ENCODE measurements at places on chromosomes 13 and 19.

DNA sequence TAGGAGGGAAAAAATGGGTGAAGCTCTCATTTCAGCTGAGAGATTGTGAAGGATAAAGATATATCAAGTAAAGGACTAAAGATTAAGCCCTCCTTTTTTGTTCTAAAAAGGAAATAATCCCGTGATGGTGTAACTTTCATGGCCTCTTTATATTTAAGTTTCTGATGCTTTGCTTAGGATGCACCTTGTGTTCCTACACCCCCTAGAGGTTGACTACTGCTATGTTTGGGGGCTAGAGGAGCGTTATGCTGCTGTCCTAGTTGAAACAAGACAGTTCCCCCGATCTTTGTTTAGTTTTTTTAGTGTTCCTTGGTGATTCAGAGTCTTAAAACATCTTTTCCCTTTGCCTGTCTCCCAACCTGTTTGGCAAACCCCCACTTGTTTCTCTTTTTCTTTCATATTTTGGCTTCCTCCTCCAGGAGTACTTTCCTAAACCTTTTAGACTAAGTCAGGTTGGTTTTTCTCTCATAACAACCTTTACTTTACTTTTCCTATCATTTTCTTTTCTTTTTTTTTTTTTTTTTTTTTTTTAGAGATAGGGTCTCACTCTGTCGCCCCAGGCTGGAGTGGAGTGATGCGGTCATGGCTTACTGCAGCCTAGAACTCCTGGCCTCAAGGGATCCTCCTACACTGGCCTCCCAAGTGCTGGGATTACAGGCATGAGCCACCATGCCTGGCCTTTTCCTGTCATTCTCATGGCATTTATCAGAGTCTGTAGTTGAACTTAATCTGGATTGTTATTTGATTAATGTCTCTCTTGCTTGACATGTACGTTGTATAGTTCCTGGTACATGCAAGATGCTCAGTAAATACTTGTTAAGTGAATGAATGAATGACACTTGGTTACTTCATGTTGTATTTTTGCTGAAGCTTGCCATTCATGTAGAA, 2.8 kb downstream of the UBA2 start:
- DNase-seq, result no peak

- DNase-seq, result no peak
Measured at GRCh38 chr19:6359568-6360341, 1.6 kb upstream of the CLPP start.

GRCh38 chr19:38204728-38205127, 19.3 kb downstream of the DPF1 start:
- DNase-seq, result no peak

DNA sequence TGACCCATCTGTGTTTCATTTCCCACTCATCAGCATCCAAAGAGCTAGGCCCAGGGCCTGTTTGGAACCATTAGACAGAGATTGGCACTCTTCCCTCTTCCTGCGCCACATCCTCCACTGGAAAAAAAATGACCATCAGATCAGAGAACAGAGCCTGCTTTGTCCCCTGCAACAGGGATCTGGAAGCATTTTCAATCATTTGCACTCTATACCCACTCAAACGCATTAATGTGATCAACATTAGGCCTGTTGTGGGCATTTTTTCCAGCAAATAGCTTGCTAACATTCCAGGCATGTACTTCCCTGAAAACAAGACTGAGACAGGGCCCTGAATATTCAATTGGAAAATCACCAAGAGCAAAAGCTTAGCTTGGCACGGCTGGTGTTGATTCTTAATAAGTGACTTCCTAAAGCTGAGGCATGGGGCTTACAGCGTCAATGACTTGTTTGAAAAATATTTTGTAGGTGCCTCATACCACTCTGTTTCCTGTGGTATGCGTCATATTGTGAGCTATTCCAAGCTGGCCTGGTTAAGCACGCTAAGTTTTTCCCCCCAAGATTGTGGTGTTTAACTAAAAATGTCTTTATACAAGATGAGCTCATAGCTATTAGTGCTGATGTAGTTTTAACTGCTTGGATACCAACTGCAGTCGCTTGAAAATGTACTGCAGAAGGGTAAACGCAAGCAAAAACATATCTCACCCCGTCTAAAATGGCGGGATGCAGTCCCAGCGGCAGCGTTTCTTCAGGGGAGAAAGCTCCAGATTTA, 404.4 kb downstream of the SPRY2 start:
- DNase-seq, result no peak

DNA sequence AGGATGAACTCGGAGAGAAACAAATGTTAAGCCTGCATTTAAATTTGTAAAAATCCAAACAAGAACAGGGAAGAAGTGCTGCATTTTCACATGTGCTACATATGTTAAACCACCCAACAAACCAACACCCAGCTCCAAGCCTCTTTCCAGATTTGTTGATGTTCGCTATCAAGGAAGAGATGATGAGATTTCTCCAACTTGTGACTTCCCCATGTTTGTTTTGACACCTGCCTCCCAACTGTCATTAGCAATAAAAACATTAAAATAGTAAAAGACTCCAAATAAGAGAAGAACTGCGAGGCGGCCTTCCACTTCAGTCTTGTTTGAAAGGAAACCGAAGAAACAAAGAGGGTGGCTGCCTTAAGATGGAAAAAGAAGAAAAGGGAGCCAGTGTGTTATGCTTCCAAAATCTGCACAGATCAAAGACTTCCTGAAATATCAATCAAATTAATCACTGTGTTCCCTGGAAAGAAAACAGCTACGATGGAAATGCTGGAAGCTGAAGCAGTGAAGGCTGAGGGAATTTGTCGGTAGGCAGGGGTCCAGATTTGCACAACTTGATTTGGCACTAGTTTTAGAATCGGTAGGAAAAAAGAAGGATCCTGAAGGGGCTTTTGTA, 14.0 kb upstream of the GGACT start:
- DNase-seq, result no peak

DNA sequence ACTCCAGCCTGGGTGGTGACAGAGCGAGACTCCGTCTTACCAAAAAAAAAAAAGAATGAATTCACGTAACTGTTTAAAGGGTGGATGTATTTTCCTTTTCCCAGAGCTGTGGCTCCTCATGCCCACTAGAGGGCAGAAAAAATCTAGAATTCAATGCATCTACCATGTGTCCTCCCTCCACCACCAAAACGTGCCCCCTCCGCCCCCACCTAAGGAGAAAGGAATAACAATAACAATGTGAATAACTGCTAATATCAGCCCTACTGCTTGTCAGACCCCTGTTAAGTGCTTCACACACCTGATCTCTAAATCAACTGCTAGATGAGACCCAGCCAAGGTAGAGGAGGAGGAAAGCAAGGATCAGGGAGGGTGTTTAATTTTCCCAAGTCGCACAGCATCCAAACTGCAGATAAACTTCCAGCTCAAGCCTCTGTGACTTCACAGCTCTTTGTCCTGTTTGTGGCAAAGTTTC, 20.2 kb upstream of the PNMA8B start:
- DNase-seq, result no peak

DNA sequence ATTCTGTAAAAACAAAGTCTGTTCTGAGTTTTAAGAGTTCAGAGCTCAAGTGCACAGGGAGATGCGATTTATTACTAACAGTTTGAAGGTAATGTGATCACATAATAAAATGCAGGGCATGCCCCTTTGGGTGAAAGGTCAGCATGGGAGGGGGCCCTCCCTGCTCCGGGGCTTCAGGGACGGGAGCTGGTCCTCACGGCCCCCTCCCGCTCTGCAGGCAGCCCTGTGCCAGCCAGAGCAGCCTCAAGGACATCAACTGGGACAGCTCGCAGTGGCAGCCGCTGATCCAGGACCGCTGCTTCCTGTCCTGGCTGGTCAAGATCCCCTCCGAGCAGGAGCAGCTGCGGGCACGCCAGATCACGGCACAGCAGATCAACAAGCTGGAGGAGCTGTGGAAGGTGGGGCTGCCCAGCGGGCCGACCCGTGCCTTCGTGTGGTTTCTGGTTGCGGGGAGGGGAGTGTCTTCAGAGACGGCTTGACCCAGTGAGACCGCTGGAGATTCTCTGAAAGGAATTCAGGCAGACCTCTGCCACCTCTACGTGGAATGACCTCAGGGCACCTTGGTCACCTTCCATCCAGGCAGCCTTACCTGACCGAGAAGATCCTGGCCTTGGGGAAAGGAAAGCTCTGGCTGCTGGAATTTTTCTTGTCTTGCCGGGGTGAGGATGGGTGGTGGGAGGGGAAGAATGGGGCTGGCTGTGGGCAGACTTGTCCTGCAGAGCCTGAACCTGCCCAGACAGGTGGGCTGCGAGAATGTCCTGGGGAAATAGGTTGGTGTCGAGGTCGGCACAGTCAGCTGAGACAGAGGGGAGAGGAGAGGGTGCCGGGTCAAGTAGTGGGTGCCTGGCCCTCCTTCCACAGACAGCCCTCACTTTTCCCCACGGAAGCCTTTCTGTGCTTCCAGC, 19.0 kb downstream of the UPF1 start:
- no peak for DNase-seq

- DNase-seq, result no peak
Measured at GRCh38 chr13:80340651-80341100, 250 bp downstream of the SPRY2 start.

DNA sequence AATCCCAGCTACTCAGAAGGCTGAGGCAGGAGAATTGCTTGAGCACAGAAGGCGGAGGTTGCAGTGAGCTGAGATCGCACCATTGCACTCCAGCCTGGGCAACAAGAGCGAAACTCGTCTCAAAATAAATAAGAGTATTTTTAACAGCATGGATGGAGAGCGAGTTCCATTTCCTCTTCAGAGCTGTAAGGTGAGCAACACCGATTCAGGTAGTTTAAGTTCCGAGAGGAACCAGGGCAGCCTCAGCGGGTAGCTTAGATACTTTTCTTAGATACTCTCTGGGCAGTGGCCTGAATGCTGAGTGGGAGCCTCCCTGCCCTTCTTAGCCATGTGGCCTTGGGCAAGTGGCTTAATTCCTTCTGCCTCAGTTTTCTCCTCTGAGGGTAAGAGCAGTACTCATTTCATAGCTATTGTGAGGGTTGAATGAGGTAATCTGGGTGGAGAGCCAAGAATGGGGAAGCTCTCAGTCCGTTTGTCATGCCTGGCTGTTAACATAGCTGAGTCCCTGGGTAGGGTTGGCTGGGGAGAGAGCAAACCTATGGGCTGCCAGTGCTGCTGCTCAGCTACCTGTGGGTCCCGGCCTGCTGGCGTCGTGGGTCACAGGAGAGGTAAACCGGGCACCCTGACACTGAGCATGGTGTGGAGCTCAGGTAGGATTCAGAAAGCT, 4.1 kb downstream of the ATP11A start:
- DNase-seq, result no peak

DNA sequence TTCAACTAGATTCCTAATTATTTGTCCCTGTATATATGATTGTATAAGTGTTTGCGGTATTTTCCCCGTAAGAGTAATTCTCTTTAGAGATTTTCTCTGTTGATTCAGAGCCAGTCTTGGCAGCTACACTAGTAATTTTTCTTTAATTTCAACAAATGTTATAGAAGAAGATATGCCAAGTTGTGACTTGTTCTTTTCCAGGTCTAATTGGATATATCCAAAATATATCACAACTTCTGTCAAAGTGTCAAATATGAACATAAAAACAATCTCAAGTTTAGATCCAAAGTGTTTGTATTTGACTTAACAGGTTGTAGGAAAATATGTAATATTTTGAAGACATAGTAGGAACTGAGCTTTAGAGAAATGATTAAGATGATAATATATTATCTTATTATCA, 733.9 kb upstream of the SLITRK5 start:
- no peak for DNase-seq

DNA sequence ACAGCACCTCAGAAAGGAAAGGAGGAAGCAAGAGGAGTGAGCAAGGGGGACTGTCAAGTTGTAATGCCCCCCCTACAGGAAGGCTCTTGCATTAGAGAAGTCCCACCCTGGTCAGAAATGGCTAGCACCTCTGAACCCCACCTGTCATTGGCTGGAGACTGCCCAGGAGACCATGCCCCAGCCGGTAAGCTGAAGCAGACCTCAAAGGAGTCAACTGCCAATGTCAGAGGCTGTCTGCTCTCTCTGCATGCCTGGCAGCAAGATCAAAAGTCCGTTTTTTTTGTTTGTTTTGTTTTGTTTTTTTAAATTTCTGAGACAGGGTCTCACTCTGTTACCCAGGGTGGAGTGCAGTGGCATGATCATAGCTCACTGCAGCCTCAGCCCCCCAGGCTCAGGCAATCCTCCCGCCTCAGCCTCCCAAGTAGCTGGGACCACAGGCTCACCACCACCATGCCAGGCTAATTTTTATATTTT, 8.1 kb upstream of the BCL3 start:
- DNase-seq, result no peak

GRCh38 chr19:28067882-28068281, 1145.1 kb downstream of the UQCRFS1 start:
- DNase-seq, result no peak

DNA sequence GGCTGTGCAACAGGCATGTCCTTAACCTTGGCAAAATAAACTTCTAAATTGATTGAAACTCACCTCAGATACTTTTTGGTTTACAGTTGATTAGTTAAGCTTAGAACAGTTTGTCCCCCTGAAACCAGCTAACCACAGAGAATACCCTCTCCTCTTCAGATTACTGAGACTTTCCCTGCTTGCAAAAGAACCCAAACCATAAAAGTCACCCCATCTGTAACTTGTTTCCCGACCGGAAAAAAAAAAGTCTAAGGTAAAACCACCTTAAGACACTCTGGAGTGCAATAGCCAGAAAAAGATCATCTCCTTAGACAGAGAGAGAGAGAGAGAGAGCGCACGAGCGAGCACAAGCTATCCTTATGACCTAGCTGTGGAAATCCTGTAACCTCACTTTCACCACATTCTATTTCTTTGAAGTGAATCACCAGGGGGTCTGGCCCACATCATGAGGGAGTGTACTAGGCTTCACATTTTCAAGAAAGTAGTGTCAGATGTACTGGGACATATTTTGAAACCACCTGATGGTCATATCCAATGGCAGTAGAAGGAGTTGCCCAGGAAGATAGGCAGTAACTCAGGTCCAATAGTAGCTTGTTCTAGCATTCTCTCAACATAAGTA, 11.1 kb upstream of the GTF2F2 start:
- DNase-seq, result no peak

- DNase-seq, result no peak
Measured at GRCh38 chr13:95243207-95243606, 58.0 kb downstream of the ABCC4 start.

DNA sequence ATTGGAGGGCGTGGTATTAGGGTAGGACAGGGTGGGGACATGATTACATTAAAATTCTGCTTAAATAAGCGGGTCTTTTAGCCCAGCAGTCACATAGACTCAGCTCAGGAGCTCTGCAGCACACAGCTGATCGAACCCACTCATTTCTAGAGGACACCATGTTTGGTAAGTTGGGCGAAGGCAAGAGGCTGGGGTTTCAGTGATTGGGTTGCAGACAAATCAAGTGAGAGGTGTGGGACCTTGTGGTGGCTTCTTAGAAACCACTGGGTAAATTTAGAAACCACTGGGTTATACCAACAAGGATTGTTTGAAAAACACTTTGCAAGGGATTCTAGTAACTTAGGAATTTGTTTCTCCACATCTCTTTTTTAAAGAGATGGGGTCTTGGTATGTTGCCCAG, at the start of gene LEUTX:
Gene LEUTX (plus strand): TSS at position 92 of the 400 bp plus-strand sequence. CDS start 67 bp downstream, at position 159.
- DNase-seq, result no peak

DNA sequence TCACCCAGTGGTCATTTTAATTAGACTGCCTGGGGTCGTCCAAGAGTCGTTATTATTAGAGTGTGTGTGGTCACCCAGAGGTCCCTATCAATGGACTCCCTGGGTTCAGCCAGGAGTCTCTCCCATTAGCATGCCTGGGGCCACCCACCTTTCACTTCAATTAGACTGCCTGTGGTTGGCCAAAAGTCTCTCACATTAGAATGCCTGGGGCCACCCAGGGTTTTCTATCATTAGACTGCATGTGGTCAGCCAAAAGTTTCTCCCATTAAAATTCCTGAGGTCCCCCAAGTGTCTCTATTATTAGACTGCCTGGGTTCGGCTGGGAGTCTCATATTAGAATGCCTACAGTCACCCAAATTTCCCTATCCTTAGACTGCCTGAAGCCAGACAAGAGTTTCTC, 1472.6 kb downstream of the UQCRFS1 start:
- DNase-seq, result peak; percentile 64

GRCh38 chr19:48332662-48333466, 7.5 kb downstream of the EMP3 start:
- DNase-seq, result peak; percentile 94
